Uterine smooth muscle cell (primary cell): ENCODE measurements at places on chromosomes 2 and 18. TPM values are rescaled to one million over a fixed set of nuclear protein-coding genes. Genes with fewer than 3 reads are reported as not detected.

Gene ADD2
- 0.37 and 0.55 TPM in 2 replicates for total RNA-seq

Gene ARL5A
- total RNA-seq = 80.6 and 87.4 TPM in 2 replicates

Gene ST6GAL2
- total RNA-seq = 0.11 and 0.25 TPM in 2 replicates

Gene IWS1
- total RNA-seq = 46.9 and 51.2 TPM in 2 replicates

Gene CAPN14
- 0.11 and 0.12 TPM in 2 replicates for total RNA-seq

Gene DSG3
- under 0.01 and 0.12 TPM in 2 replicates for total RNA-seq

Gene DHRS9
- not detected in 2 replicates for total RNA-seq

Gene TMEFF2
- total RNA-seq = 0.22 TPM in 1 of 2 replicates, not detected in the other

Gene TGFBRAP1
- total RNA-seq = 18.1 and 22.0 TPM in 2 replicates

Gene OTX1
- 0.25 TPM in 1 of 2 replicates, not detected in the other for total RNA-seq

Gene G6PC2
- not detected in 2 replicates for total RNA-seq

Gene HDLBP
- total RNA-seq = 892 and 1,286 TPM in 2 replicates

Gene EMX1
- total RNA-seq = not detected in 2 replicates

Gene STON1
- total RNA-seq = 8.2 and 20.9 TPM in 2 replicates

Gene COX5B
- 191 and 262 TPM in 2 replicates for total RNA-seq

Gene KIAA2012
- not detected in 2 replicates for total RNA-seq

Gene GPR45
- not detected in 2 replicates for total RNA-seq

Gene KCNIP3
- total RNA-seq = 4.2 and 4.9 TPM in 2 replicates

Gene TACR1
- 0.12 and 0.22 TPM in 2 replicates for total RNA-seq

Gene VWC2L
- under 0.01 TPM in 1 of 2 replicates, not detected in the other for total RNA-seq

Gene TEX261
- total RNA-seq = 30.4 and 48.3 TPM in 2 replicates

Gene LRRC30
- total RNA-seq = not detected in 2 replicates

Gene BARD1
- total RNA-seq = 34.5 and 43.1 TPM in 2 replicates

Gene LYPD1
- total RNA-seq = 0.22 and 1.1 TPM in 2 replicates

Gene SCN2A
- 4.1 and 6.4 TPM in 2 replicates for total RNA-seq

Gene CD8B
- total RNA-seq = not detected in 2 replicates

Gene SERPINB5
- not detected in 2 replicates for total RNA-seq
